ENCODE measurements at places on chromosomes 5 and 9.

DNA sequence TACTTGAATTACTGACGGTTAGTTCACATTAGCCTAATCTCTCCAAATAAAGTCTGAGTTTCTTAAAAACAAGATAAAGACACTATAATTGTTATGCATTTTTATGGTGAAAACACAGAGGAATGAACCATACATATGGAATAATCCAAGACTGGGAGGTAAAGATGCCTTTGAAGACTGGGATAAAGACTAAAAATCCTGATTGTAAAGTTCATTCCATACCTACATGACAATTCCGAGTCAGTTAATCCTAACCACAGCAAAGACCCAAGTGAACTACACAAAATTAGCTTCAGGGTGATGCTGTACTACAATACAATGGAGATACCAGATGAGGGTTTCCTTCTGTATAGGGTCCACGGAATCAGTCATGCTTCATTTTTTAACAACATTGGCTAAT is 6.3 kb downstream of the AP3B1 start:
- DNase-seq: no peak

DNA sequence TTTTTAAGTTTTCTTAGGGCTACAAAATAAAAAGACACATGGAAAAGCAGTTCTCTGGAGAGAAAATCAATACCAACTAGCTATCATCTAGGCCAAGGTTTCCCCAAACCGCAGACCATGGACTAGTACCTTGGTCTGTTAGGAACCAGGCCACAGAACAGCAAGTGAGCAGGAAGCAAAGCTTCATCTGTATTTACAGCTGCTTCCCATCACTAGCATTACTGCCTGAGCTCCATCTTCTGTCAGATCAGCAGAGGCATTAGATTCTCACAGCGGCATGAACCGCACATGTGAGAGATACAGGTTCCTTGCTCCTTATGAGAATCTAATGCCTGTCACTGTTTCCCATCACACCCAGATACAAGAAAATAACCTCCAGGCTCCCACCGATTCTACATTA is 1907.6 kb upstream of the ACO1 start:
- no peak for DNase-seq

- no peak for DNase-seq
These were observed 41.7 kb downstream of the ACTL7B start for GRCh38 chr9:108813951-108814601.

- no peak for DNase-seq
These were observed 86.7 kb upstream of the PAM start for GRCh38 chr5:102668220-102668932.

- no peak for DNase-seq
These were observed 51.1 kb downstream of the CCNH start for GRCh38 chr5:87361536-87362213.

DNA sequence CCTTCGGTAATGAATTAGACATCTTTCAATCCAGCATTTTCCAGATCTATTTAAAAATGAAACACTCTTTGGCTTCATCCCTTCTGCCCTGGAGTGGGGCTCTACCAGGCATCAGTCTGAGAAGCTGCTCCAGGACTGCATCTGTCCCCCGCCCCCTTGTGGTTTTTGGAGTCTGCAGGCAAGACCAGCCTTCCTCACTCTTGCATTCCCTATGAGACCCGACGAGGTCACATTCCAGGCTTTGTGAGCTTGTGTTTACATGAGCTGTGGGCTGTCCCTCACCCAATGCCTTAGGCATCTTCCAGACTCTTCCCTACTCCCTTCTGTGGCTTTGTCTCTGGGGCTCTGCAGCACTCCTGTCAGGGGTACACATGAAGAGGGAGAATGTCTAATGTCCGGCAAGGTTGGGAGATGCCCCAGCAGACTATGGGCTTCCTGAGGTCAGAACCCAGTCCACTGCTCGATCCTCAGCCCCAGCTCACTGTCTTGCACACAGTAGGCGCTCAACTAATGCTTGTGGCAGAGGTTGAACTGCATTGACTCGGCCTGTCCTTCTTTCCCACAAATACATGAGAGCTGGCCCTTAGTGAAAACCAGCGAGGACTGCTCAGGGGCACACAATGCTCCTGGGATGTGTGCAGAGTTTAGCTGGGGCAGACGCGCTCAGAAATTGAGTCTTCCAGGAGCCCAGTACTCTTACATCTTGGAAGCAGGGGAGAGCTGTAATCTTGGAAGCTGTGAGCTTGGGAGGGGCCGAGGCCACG is 11.7 kb upstream of the GADD45G start:
- no peak for DNase-seq

- no peak for DNase-seq
These were observed 138.7 kb upstream of the PPP1R26 start for GRCh38 chr9:135340726-135341475.

DNA sequence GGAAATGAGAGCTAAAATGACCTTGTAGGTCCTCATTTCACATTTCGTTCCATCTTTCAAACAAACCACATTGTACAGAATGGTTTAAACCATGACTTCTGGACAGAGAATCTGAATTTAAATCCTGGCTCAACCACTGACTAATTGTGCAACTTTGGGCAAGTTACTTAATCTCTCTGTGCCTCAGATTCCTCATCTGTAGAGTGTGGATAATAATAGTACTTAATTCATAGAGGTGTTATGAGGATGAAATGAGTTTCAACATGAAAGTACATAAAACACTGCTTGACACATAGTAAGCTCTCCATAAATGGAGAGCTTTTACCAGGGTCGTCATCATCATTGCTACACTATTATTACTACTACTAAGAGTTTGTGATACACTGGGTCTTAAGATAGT is 46.3 kb upstream of the FOXE1 start:
- DNase-seq: no peak

GRCh38 chr5:157608972-157609565 is 33.5 kb upstream of the ADAM19 start:
- DNase-seq: no peak
